ENCODE measurements at places on chromosomes 16 and 17.

GRCh38 chr17:1228781-1229348 lies 41.4 kb upstream of the BHLHA9 start:
- DNase-seq: no peak

- no peak for DNase-seq
These were observed 17.2 kb downstream of the TMEM114 start for GRCh38 chr16:8572919-8573724.

GRCh38 chr17:5619088-5619740 lies 34.9 kb upstream of the NLRP1 start:
- no peak for DNase-seq

GRCh38 chr16:20743591-20743990 lies 2.0 kb upstream of the THUMPD1 start:
- DNase-seq: no peak

DNA sequence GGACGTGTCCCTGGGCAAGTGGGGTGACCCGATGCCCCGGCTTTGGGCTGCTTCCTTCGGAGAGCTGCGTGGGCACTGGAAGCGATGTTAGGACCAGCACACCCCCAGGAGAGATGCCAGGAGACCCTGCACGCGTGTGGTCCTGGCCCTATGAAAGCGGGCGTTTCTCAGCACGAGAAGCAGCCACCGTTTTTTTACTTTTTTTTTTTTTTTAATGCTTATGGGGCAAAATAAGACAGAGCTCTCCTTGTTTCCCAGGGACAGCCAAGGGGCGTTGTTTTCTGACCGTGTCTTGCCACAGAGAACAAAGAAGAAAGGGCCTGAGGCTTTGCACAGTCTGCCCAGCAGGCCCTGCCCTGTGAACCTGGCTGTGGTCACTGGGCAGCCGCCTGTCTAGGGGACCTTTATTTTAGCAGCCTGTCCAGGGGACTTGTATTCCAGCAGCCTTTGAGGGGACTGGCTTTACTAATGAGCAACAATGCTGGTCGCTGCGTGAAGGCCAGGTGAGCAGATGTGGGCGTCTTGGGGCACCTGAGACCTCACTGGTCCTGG lies 996 bp downstream of the SLC25A10 start:
- no peak for DNase-seq

GRCh38 chr16:58684001-58684353 lies 593 bp downstream of the SLC38A7 start:
- DNase-seq: peak; percentile 7

- no peak for DNase-seq
These were observed 4.2 kb downstream of the ADCY9 start for GRCh38 chr16:4111748-4112696.

GRCh38 chr16:70402916-70403659 lies 35.8 kb downstream of the ST3GAL2 start:
- DNase-seq: no peak

- no peak for DNase-seq
These were observed 55.6 kb downstream of the BAIAP2 start for GRCh38 chr17:81090361-81091136.

- DNase-seq: no peak
These were observed 19.8 kb upstream of the MARCHF10 start for GRCh38 chr17:62827746-62828485.

DNA sequence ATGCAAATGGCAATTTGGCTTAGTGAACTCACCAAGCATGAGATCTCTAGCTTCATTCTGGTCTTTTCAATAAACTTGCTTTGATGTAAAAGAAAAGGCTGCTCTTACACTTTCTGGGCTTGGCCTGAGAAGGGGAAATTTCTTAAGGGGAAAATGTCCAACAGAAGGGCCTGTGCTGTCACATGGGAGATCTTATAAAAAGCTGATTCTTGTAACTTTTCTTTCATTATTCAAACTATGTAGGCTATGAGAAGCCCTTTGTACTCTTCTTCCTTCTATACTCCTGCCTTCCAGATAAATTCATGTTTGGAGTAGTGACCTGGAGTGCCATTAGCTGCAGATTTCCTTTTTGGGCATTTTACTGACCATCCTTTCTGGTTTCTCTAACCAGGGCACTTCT lies 16.9 kb downstream of the LIMD2 start:
- DNase-seq: no peak

All from glomerular endothelial cell (primary cell).